Stimulated activated CD8-positive, alpha-beta memory T cell treated with anti-CD3 and anti-CD28 coated beads, Interleukin-15, amount 100 ng/mL, for 4 hours (primary cell): ENCODE measurements at places on chromosomes 12 and 14.

DNA sequence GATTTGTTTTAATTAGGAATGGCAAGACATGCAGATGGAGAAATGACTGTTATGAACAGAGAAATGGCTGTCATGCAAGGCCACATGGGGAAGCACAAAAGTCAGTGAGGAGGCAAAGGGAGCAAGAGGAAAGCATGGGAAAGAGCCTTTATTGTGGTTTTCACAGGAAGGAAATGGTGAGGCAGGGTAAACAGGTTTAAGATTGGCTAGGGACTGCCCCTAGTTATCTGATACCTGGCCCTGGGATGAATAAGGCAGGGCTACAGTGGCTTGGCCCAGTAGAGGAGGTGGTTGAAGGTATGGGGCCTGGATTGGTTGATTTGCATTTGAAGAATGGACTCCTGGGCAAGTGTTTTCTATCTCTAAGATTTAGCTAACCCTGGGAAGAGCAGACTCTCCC, 168.7 kb upstream of the CNOT2 start:
- DNase-seq, result no peak

- no peak for DNase-seq
These were observed 359.9 kb downstream of the ADGRD1 start for GRCh38 chr12:131313635-131314034.

GRCh38 chr14:56004786-56005185, 113.4 kb upstream of the PELI2 start:
- no peak for DNase-seq

DNA sequence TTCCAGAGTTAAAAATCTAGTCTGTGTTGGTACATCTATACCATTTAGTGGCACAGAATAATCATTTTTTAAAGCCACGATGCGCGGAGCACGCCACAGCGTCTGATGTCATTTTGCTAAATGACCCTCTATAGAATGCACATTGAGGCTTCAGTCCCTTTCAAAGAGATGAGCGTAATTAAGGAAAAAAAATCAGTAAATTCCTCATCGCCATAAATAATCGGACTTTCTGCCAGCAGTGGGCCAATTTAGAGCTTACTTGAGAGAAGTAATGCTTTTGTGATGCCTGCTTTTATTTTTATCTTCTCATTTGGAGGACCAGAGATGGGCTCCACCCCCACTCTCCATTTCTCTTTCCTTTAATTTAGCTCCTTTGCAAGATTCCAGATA, 4.0 kb downstream of the ASCL1 start:
- no peak for DNase-seq

DNA sequence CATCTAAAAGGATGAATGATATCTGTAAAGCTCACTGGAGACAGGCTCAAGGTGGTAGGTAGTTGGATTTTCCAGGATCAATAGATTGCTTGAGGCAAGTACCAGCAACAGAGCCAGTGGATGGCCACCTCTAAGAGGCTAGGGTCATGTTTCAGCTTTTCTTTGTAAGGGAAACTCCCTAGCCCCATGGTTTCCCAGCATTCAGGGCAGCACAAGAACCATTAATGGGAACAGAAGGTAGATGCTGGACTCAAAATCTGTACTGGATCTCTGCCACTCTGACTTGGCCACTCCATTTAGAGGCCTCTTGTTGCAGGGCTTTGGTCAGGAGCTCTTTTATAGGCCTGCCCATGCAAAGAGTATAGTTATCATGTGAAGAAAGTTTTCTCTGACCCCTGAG, 76.1 kb upstream of the DYRK2 start:
- DNase-seq, result no peak

DNA sequence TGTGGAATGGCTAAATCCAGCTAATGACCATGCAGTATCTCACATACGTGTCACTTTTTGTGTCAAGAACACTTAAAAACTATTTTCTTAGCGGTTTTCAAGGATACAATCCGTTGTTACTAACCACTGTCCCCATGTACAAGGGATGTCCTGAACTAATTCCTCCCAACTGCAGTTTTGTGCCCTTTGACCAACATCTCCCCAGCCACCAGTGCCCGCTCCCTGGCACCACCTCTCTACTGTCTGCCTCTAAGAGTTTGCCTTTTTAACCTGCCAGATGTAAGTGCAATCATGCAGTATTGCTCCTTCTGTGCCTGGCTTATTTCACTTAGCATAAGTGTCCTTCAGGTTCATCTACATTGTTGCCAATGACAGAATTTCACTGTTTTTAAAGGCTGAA, 315.7 kb downstream of the TMEM121 start:
- DNase-seq, result no peak

- no peak for DNase-seq
These were observed 64.2 kb downstream of the LGR5 start for GRCh38 chr12:71503579-71504391.

GRCh38 chr12:104709692-104710435, 248.2 kb downstream of the SLC41A2 start:
- DNase-seq, result no peak

- no peak for DNase-seq
These were observed 33.9 kb downstream of the SERPINA3 start for GRCh38 chr14:94646066-94646465.

- DNase-seq, result no peak
These were observed 44.3 kb downstream of the NCOR2 start for GRCh38 chr12:124523071-124523470.

DNA sequence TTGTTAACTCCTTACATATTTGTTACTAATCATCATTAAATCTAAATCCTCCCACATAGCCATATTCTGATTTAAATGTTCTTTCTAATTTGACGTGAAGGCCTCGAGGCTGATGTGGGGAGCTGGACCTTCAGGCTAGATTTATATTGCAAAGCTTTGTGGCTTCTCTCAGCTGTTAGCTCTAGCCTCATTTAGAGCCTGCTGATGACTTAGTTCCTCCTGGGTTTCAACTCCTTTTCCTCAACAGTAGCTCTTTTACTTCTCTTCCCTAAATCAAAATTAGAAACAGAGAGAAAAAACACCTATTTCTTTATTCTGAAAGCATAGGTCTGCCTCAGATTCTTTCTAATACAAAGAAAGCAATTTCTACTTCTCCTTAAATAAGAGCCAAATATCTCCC, 477.5 kb upstream of the CCDC196 start:
- no peak for DNase-seq

DNA sequence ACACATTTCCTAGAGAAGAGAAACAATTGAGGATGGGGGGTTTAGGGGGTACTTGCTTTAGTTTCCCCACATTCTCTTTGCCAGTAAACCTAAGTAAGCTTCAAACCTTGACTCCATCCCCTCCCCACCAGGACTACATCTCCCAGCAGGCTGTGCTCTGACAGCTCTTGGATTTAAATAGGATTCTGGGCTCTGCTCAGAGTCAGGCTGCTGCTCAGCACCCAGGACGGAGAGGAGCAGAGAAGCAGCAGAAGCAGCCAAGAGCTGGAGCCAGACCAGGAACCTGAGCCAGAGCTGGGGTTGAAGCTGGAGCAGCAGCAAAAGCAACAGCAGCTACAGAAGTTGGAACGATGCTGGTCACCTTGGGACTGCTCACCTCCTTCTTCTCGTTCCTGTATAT, 20.6 kb downstream of the RDH12 start:
- DNase-seq, result no peak

GRCh38 chr12:110002676-110003515, 3.7 kb downstream of the ANKRD13A start:
- DNase-seq, result no peak

- no peak for DNase-seq
These were observed 177.8 kb downstream of the KIF26A start for GRCh38 chr14:104316121-104316722.

DNA sequence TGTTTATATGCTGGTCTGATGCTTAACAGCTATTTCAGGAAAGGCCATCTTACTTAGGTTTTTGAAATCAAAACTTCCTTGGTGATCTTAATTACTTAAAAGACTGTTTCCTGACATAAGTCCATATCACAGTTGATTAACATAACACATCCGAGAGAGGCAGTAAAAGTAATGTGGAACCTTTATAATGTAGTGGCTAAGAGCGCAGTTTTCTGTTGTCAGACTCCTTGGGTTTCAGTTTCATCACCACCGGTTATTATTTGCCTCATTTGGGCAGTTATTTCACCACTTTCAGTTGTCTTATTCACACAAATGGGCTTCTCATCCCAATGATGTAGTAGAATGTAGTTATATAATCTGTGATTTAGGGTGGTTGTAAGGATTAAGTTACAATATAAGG, 30.9 kb downstream of the TBC1D15 start:
- no peak for DNase-seq

- no peak for DNase-seq
These were observed 17.2 kb upstream of the KRT83 start for GRCh38 chr12:52338241-52338960.

GRCh38 chr14:25090716-25091454, 40.9 kb upstream of the STXBP6 start:
- DNase-seq, result no peak

DNA sequence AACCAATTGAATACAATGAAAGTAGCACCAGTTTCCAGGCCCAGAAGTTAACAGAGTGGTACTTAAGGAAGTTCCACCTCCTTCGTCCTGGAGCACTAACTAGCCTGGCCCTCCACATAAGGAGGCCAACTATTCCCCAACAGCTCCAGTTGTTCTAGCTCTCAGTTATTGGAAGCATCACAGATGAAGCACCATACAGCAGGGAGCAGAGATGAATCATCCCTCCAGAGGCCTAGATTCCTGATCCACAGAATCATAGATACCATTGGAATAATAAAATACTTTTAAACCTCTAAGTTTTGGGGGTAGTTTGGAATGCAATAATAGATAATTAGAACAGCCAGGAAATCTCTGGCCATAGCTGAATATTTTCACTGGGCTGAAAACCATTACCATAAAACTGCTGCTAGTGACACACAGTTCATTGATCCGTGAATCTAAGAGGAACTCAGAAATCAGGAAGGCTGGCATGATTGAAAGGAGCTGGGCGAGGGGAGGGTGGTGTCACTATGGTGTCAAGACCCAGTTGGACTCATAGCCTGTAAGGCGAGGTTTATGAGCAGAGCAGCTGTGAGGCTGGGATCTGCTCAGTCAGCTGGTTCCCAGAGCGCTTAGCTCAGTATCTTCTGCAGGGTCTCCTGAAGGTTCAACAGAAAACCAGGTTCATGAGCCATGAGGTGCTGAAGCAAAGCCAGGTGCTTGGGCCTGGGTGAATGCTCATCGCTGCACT, 371.4 kb upstream of the TMTC1 start:
- no peak for DNase-seq

GRCh38 chr12:122304924-122305323, 38.6 kb upstream of the VPS33A start:
- DNase-seq, result no peak

DNA sequence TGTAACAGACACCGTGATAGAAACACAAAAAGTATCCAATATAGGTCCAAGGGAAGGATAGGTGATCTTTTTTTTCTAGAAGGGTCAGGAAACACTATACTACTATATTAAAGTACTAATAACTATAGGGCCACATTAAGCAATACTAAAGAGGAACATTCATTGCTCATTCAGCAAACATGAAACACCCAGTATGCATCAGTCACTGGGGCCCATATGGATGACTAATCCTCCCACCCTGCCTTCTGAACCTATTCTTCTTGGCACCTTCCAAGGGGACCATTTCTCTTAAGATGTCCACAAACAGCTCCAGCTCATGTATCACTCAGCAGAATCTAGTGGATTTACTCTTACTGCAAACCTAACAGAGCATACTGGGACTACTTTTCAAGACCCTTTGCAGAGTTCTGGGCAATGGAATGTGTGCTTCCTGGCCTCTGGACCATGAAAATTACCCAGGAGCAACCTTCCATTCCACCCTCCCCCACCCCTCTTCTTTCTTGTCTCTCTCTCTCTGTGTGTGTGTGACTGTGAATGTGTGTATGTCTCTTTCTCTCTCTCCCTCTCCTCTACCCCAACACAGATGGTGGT, 187.9 kb downstream of the EPS8 start:
- no peak for DNase-seq

GRCh38 chr12:71645268-71645667, 18.4 kb downstream of the ZFC3H1 start:
- DNase-seq, result no peak

DNA sequence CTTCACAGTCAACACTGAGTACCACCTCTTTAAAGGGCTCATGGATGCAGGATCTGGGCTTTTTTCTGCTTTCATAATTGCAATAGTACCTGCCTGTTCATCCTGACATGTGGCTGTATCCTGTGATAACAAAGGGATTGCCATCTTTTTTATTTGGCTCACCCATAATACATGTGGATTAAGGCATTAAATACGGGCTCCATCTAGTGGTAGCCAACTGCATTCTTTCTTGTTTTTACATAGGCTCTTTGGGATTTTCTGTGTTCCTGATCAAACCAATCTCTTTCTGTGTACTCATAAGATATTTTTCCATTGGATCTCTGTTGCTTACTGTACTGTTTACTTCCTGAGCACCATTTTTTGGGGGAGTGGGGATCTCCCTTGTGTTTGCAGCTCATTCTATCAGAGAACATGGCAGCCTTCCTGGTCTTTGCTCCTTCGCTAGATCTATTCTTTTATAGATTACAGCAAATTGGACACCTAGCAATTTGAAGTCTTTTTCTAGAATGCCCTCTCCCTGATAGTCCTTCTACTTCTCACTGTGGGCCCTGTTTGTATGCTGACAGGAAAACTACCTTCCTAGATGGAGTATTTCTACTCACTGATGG, 723.4 kb upstream of the MDGA2 start:
- DNase-seq, result no peak

GRCh38 chr12:19431407-19432308, 7.6 kb upstream of the AEBP2 start:
- DNase-seq, result no peak

DNA sequence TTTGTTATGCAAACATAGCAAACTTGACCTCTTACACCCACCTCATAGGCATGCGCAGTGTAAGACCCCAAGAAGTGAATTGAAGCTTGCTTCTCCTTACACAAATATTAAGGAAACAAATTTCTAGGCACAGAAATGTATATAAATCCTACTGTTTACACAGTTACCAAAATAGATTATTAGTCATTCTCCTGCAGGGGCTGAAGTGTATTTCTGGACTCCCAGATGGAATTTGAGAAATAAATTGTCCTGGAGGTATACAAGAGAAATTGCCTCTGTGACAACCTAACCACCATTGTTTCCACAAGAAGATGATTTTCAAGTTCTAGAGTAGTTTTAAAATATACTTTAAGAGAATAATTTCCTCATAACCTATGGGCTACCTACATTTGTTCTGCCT, 656.0 kb upstream of the MDGA2 start:
- no peak for DNase-seq

- DNase-seq, result no peak
These were observed 158.9 kb upstream of the PLEKHA5 start for GRCh38 chr12:18970603-18971002.
